T-helper 2 cell treated with Interferon-gamma antibody and Interleukin-4, amounts not matched to agents 5 μg/mL and 100 μg/mL, for 36 hours (primary cell): ENCODE measurements at places on chromosomes 13 and 19.

- DNase-seq = no peak
Measured at GRCh38 chr19:3684054-3684816, 16.0 kb downstream of the PIP5K1C start.

DNA sequence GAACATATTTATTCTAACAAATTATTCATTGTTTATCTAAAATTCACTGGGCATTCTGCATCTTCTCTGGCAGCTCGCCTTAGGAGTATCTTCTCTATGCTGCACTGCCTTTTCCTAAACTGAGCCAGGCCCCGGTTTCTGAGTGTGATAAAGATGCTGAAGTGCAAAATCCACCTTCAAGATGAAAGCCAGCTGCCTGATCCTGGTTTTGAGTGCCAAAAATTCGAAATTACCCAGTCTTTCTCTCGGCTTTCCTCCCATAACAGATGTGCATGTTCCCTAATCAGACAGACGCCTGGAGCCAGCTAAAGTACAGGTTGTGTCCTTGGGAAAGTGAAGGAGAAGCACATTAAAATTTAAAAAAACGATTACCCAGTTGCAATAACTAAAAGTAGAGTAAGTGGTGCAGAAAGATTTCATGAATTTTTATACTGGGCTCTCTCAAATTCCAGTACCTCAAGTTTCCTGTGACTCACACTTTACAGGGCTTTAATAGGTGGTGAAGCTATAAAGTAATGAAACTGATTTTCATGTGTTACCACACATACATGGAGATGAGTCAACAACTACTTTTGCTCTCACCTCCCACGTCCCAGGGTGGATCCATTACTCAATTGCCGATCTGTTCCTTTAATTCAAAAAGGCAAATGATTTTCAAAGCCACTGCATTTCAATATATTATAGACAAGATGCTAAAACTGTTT, 65.0 kb upstream of the GTF2F2 start:
- peak; percentile 78 for DNase-seq

- no peak for DNase-seq
Measured at GRCh38 chr19:6249296-6249695, 30.5 kb downstream of the MLLT1 start.

DNA sequence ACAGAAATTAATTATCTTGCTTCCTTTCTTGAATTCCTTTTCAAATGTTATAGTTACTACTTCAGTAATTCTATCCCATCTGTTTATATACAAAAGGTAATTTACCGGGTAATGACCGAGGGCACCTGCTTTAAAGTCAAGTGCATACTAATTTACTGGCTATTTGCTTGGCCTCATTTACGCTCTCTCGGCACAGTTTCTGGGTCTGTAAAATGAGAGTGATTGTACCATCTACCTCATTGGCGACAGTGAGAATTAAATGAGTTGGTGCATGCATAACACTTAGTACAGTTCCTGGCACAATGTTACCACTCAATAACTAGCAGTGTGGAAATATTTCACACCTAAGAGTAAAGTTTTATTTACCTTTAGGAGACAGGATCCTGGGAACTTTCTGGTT, 111.6 kb downstream of the GGACT start:
- no peak for DNase-seq

GRCh38 chr19:13668964-13669363, 95.4 kb upstream of the MRI1 start:
- DNase-seq = no peak
